Stomach (tissue), 19 donors: ENCODE measurements at places on chromosomes 6 and 20. TPM values are rescaled to one million over a fixed set of nuclear protein-coding genes. Genes with fewer than 3 reads are reported as not detected.

KIZ gene
- total RNA-seq: 23.2 TPM

TAP2 gene
- 12.2 TPM for total RNA-seq

PRDM1 gene
- 6.4 TPM for total RNA-seq

ADGRF5 gene
- 4.9 TPM for total RNA-seq

HLA-DOB gene
- total RNA-seq: 62.9 TPM

HDDC2 gene
- total RNA-seq: 12.9 TPM

XKR7 gene
- total RNA-seq: not detected

TCP1 gene
- 165 TPM for total RNA-seq

LINC00237 gene
- not detected for total RNA-seq

SPAG4 gene
- not detected for total RNA-seq

PRKN gene
- total RNA-seq: 19.8 TPM

TGM3 gene
- not detected for total RNA-seq

FOXS1 gene
- not detected for total RNA-seq

MAPK13 gene
- 33.0 TPM for total RNA-seq

RNF182 gene
- not detected for total RNA-seq

OR2H2 gene
- total RNA-seq: not detected

C6orf15 gene
- total RNA-seq: not detected
